Lung (tissue), 17 donors: ENCODE measurements at places on chromosomes 2 and 18. TPM values are rescaled to one million over a fixed set of nuclear protein-coding genes. Genes with fewer than 3 reads are reported as not detected.

Gene SERPINE2
- 7.1 TPM for polyA plus RNA-seq

Gene ABCB6
- polyA plus RNA-seq: 49.4 TPM

Gene CRIM1
- polyA plus RNA-seq: 24.3 TPM

Gene MAB21L4
- 8.7 TPM for polyA plus RNA-seq

Gene THADA
- polyA plus RNA-seq: 11.3 TPM

Gene EN1
- not detected for polyA plus RNA-seq

Gene SAG
- polyA plus RNA-seq: 0.03 TPM

Gene DCC
- 0.16 TPM for polyA plus RNA-seq

Gene ANKRD62
- polyA plus RNA-seq: not detected

Gene UGT1A10
- 0.03 TPM for polyA plus RNA-seq
